Dermis lymphatic vessel endothelial cell (primary cell): ENCODE measurements at places on chromosomes 5 and 9. TPM values are rescaled to one million over a fixed set of nuclear protein-coding genes. Genes with fewer than 3 reads are reported as not detected.

Gene RABL6
- 49.3 and 52.9 TPM in 2 replicates for total RNA-seq

Gene SNAPC4
- total RNA-seq, result 2.9 and 5.8 TPM in 2 replicates

Gene OTULIN
- 17.4 and 18.8 TPM in 2 replicates for total RNA-seq

Gene IFNK
- total RNA-seq, result not detected in 2 replicates

Gene SAPCD2
- total RNA-seq, result 2.0 and 2.5 TPM in 2 replicates

Gene FRMPD1
- under 0.01 TPM in 1 of 2 replicates, not detected in the other for total RNA-seq

Gene GARNL3
- 1.3 and 3.0 TPM in 2 replicates for total RNA-seq
